ENCODE measurements at places on chromosomes 3 and 15.

DNA sequence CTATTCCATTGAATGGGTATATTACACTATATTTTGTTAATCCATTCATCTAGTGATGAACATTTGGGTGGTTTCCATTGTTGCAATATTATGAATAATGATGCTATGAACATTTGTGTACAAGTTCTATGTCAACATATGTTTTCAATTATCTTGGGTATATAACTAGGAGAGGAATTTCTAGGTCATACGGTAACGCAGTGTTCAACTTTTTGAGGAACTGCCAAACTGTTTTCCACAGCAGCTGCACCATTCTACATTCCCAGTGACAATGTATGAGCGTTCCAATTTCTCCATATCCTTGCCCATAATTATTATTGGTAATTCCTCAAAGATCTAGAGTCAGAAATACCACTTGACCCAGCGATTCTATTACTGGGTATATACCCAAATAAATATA is 24.1 kb upstream of the RORA start:
- no peak for DNase-seq

DNA sequence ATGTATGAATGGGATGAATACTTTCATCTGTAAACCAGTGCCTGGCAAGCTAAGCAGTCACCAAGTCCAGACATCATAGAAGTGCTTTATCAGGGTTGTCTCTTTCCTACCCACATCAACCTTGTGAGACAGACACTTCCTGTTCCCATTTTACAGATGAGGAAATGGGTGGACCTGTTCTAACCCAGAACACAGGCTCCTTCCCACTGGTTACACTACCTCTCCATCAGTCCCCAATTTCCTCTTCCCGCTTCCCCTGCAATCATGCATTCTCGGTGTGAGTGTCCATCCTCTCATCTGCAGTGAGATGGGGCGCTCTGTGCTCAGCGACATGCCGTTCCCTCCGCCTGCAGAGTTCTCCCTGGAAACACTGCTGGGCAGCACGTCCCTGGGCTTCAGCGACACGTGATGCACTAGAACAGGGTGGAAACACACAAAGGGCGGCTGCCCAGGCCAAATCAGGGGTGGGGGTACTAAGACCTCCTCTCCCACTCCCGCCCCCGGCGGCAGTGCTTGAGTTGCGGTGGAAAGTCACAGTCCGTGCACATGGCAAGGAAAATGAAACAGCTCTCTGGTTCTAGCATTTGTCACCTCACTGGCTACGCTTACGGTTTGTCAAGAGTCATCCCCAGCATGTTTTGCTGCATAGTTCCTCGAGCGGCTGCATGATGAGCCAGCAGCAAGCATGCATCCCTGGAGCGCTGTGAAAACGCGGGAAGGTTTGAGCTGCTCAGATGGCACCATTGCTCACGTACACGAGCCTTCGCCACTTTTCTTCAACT is 201.1 kb downstream of the ADAMTS17 start:
- DNase-seq, result no peak

GRCh38 chr3:32140943-32141342 is 34.5 kb downstream of the GPD1L start:
- no peak for DNase-seq

DNA sequence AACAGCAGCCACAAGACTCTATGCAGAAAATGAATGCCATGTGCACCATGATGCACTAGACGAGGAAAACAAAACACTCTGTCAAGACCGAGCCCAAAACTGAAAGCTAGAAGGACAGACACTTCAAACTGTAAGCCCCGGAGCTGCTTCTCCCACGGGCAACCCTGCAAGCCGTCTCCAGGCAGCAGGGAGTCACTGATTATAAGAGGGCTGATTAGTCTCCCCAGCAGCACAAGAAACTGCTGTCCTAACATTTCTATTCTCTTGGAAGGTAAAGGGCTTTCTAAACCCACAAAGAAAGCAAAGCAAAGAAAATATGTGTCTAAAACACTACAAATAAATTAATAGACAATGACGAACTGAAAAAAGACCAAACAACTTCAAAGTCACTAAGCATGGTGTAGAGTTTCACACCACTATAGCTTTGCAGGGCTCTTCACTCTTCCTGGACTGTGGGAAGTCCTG is 15.5 kb downstream of the TBC1D2B start:
- no peak for DNase-seq

DNA sequence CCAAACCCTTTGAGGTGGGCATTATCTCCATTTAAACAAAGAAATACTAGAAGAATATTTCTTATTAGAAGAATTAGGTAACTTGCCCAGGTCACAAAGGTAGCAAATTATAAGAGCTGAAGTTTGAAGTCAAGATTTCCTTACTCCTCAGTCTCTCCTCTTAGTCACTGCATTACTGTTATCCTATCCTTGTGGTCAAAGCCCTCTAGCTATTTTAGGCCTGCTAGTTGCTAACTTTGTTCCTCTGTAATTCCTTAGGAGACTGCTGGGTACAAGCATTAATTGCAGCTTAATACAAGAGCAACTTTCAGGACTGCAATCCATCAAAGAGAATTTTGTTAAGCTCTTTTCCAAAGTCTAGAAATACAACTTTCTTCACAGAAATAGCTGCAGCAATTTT is 528.2 kb downstream of the ZIC1 start:
- no peak for DNase-seq

DNA sequence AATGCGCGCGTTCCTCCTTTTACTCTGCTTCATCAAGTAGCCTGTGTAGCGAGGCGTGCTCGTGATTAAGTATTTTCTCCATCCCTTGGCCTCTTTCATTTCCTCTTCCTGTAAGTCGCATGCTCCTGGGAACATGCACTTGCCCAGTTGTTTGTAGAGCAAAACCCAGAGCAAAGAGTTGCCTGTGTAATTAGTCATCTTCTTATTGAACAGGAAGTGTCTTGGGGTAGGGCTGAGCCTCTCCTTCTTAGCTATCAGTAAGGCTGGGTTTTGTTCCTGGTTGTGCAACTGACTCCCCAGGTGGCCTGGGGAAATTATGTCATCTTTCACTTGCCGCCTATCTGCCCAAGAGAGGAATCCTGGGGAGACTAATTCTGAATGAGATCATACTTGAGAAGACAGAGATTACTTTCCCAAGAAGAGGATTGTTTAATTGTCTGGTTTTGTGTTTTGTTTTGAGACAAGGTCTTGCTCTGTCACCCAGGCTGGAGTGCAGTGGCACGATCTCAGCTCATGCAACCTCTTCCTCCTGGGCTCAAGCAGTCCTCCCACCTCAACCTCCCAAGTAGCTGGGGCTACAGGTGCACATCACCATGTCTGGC is 14.9 kb downstream of the LIPH start:
- DNase-seq, result no peak

DNA sequence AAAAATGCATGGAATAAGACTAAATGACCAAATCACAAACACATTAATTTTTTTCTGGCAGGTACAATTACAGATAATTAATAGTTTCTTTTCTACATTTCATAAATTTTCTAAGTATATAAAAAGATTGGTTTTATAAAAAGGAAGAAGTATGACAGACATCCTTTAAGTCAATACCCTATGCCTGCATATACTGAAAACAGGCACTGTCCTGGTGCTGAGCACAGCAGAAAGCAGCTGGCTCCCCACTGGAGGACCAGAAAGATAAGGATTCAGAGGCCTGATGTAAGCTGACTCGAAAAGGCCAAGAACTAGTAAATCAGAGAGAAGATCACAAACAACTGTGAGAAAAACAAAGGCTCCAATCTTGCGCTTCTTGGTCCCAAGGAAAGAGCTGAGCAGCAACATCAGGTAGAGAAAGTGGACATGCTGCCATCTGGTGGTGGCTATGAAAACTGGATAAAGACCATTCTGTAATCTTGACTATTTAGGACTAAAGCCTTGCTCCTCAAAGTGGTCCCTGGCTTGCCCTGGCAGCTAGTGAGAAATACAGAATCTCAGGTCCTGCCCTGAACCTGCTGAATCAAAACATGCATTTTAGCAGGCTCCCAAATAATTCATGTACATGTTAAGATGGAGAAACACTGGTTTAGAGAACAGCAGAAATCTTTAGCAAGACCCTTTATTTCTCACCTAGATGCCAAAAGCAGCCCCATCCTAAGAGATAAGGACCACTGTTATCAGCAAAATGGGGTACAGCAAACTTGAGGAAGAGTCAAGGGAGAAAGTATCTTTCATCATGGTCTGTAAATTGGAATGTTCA is 76.0 kb downstream of the TRANK1 start:
- peak; percentile 30 for DNase-seq

DNA sequence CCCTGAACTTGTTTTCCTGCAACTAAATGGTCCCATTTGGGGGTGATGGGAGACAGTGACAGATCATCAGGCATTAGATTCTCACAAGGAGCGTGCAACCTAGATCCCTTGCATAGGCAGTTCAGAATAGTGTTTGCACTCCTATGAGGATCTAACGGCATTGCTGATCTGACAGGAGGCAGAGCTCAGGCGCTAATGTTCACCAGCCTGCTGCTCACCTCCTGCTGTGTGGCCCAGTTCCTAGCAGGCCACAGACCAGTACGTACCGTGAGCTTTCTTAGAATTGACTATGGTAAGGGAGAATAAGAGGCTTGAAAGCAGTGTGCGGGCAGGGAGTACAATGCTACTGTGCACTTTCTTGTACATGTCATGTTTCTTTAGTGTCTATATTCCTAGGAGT is 17.6 kb upstream of the PLA2G4E start:
- DNase-seq, result no peak

GRCh38 chr3:106703524-106703923 is 673.7 kb upstream of the CCDC54 start:
- DNase-seq, result no peak

Measured in activated CD4-positive, alpha-beta T cell treated with anti-CD3 and anti-CD28 coated beads, Interleukin-2, amount 50 U/mL, for 4 hours (primary cell).